ENCODE measurements at places on chromosomes 11 and 22.

DNA sequence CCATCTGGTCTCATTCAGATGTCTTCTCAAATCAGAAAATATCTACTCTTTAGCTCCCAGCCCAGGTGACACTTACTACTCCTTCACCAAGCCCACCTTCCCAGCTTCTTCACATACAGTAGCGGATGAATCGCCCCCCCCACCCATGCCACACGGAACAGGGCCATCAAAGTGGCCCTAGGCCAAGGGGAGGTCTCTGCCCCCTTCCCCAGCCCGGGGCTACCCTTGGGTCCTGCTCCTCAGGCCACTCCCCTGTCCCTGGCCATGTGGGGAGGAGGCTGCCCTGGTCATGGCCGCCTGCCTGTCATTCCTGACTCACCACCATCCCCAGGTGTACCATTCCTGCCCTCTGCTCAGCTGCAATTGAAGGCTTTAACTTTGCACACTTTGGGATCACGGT is 142.8 kb downstream of the NECTIN1 start:
- DNase-seq, result no peak

DNA sequence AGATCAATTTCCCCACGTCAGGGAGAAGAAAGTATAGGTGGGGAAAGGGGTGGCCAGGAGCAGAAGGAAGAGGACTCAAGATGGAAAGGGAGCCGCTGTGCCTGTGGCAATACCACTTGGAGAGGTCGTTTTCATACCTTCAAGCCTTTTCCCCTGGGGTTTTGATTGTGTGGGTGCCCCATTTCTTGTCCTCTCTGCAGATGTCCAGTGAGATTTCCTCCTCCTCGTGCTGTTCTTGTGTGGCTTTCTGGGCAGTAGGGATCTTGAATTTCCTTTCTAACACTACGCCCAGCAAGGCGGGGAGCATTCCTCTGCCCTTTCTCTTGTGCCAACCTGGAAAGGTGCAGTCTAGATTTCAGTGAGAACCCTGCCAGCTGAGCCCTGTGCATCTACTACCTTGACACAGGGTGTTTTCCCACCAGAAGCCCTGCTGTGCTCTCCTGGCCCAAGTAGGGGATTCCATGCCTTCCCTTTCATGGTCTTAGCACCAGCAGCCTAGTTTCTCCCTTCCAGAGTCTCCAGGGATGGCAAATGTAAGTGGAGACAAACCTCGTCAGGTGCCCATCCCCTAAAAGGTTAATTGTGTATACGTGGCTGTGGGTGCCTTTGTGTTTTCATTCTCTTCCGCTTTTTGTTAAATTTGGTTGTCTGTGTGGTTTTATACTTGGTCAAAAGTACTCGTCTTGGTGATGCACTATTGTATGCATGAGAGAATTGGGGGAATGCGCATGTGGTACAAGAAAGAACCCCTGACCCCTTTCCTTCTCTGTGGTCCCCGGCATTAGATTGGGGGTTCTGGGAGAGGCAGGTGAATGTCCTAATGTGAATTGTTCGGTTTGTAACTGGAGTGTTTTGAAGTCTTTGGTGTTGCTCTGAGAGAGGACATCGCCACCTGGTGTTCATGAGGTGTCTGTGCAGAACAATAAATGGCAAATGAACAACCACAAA is 71.4 kb upstream of the MPEG1 start:
- no peak for DNase-seq

- DNase-seq, result no peak
Measured at GRCh38 chr22:29518427-29518826, 35.1 kb downstream of the THOC5 start.

GRCh38 chr11:110049501-110050200 is 43.5 kb upstream of the ZC3H12C start:
- no peak for DNase-seq

- DNase-seq, result no peak
Measured at GRCh38 chr22:47849576-47849975, 1087.1 kb downstream of the TBC1D22A start.

- DNase-seq, result no peak
Measured at GRCh38 chr11:120569861-120570260, 58.3 kb downstream of the GRIK4 start.

DNA sequence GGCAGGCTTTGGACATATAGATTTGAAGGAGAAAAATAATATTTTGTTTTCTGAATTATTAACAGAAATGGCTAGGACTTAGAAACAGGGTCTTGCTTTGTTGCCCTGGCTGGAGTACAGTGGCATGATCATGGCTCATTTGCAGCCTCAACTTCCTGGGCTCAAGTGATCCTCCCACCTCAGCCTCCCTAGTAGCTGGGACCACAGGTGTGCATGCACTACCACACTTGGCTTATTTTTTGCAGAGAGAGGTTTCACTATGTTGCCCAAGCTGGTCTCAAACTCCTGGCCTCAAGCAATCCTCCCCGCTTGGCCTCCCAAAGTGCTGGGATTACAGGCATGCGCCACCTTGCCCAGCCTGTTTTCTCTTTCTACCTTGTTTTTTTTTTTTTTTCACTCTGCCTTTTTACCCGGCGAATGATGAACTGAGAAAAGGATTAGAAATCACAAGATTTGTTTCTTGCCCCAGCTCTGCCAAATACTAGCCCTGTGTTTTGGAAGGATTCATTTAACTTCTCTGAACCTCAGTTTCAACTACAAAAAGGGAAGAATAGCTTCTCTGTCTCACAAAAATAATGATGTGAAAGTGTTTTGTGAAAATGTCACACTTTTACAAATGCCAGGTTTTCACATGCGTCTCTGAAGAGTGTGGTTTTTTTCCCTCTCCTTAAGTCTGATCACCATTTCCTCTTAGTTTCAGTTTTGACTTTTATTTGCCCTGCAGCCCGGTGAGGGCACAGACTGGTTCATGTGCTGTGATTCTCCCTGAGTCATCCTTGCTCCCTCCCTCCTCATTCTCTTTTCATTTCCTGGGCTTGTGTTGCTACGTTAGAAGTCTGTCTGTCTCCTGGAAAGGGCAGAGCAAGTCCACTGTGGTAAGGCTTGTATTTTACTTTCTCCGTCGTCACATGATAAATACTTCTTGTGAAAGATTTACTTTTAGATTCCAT is 67.7 kb downstream of the BCL2L13 start:
- peak; percentile 29 for DNase-seq

DNA sequence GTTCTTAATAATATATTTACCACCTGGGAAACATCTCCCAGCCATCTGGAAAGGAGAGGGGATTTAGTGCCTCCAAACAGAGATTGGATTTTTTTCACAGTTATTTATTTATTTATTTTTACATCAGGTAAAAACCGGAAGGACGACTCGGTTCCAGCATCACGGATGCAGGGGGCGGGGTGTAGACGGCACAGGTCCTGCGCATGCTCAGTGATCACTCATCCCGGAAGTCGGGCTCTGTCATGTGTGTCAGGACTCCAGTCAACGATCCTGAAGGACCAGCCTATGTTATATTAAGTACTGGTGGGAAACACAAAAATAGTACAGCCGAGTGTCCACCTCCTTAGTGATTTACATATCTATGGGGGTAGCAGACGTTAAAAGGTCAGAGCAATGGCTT is 467.6 kb downstream of the NTM start:
- DNase-seq, result no peak

GRCh38 chr11:28849053-28849452 is 740.9 kb downstream of the METTL15 start:
- DNase-seq, result no peak

DNA sequence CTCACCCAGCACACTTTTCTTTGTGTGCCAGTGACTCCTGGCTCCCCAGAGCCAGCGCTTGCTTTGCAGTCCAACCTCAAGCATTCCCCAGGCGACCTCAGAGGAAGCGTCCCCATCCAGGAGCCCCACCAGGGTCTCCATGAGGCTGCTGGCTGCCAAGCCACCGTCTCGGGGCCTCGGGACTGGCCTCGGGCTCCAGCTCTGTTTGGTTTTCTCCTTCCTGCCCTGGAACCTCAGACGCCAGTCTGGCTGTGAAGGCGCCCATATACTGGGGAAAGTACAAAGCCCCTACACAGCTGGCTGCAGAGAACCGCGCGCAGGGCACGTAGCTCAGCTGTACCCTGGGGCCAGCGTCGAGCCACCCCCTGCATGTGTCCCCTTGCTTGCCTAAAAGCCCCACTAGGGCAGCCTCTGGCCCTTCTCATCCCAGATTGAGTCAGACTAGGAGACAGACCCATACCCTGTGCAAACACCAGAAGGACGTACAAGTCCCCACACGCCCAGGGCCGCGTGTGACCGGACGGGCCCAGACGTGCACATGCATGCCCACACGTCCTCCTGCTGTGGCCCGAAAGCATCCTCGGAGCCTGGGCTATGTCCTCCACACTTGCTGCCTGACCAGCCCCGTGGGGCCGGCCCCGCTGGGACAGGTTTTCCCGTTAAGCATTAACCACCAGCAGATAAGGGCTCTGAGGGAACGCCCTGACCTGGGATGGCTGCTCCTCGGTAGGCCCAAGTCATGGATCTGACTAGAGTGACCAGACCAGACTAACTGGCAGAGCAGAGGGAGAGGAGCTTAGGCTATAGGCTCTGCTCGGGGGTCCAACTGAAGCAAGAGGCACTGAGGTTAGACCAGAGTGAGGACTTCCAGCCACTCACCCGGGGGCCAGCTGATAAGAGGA is 4.2 kb upstream of the SYT8 start:
- DNase-seq, result no peak

DNA sequence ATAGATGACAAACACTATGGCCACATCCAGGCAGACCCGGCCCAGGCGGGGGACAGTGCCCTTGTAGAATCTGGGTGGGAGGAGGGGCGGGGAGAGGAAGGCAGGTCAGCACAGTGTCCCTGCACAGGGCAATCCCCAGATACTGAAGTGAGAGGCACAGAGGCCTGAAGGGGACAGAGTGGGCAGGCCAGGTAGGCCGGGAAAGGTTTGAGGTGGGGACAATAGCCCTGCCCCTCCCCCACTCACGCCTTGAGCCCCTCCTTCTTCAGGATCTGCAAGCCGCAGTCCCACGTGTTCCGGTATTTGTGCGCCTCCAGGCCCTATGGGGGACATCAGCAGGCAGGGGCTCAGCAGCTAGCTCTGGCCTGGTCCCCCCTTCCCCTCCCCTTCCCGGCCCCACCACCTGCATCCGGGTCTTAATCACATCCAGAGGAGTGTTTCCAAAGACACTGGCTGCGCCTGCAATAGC is 2.3 kb downstream of the SLC25A1 start:
- DNase-seq, result no peak

GRCh38 chr22:49825436-49825835 is 2.2 kb downstream of the BRD1 start:
- DNase-seq, result no peak

Data from C1 segment of cervical spinal cord (tissue), 14 donors.